Memory B cell (primary cell): ENCODE measurements at places on chromosomes 5 and 9.

GRCh38 chr5:43785198-43785597, 182.2 kb downstream of the NNT start:
- DNase-seq = no peak

DNA sequence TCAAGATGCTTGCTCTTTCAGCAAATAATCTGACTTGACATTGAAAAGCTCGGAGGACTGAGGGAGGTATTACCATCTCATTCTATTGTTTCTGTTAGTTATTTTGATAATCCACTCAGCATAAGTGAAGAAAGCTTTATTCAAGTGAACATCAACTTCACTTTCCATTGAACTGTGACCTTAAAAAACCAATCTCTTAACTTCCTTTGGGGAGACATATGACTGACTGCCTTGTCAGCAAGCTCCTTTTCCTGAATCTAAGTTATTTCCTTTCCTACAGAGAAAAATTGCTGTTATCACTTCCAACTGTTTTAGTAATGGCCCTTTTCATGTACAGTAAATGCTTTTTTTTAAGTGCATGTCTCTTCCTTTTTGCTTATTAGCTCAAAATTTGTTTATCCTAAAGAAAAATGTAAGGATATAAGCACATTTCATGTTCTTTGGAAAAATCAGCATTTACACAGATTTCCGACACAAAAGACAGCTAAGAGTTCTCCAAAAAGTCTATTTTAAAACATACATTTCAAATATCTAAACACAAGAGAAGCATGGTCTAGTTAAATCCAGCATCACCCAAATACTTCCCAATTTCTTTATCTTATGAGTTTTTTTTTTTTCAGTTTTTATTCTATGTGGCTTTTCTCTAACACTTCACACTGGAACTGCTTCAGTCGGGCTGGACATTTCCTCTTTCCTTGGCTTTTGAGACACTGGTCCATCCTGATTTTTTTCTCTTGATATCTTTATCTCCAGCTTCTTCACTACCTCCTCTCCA, 117.9 kb upstream of the DAB2 start:
- no peak for DNase-seq

GRCh38 chr5:17113174-17113958, 104.1 kb upstream of the BASP1 start:
- no peak for DNase-seq

DNA sequence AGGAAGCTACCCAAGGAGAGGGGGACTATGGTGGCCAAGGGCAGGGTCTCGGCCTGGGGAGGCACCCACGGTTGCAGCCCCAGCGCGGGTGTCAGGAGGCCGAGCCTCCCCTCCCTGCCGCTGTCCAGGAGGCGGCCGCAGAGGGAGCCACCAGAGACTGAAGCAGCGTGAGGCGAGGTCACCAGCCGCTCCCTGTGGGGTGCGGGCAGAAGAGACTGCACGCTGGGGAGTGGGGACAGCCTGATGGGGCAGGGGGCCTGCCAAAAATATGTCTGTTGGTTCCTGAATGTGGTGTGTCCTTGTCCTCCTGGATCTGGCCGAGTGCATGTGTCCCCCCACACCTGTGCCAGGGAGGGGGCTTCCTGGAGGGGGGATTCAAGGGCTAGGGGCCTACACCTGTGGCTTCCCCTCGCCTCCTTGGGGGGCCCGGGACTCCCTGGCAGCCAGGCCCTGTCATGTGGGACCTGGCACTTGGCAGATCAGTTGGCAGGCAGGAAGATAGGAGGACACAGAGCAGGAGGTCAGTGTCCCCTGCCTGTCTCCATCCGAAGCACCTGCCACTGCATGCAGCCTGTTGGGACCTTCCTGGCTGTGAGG, 131.2 kb downstream of the DAB2IP start:
- DNase-seq = no peak

DNA sequence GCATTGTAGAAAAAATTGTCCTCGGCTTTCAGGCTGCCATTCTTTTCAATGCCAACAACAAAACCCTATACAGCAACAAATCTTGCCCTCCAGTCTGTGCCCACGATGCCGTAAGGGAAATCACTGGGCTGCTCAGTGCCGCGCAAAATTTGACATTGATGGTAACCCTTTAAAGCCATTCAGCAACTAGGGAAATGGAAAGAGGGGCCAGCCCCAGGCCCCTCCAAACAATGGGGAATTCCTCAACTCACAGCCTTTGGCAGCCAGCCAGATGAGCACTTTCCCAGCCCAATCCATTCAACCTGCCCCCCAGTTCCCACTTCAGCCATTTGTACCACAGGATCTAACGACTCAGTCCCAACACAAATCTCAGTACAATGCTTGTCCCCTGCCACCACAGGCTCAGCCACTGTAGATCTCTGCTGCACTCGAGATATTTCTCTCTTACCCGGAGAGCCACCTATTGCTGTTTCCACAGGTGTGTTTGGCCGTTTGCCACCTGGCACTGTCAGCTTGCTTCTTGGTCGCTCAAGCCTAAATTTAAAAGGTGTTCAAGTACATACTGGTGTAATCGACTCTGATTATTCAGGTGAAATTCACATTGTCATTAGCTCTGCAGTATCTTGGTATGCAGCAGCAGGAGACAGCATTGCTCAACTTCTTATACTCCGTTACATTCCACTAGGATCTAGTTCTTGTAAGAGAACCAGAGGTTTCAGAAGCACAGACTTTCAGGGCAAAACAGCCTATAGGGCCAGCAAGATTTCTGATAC, 103.3 kb downstream of the SYK start:
- DNase-seq = no peak

DNA sequence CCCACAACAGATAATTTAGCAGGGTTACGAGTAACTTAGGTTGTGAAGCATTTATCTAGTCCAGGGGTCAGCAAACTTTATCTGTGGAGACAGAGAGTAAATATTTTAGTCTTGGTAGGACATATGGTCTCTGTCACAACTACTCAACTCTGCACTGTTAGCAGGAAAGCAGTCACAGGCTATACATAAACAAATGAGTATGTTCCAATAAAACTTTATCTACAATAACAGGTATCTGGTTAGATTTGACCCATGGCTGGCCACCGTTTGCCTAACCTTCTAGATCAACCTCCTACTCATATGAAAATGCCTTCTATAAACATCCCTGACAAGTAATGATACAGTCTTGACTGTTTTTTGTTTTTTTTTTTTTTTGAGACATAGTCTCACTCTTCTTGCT, 13.0 kb upstream of the HK3 start:
- DNase-seq = no peak

- no peak for DNase-seq
These were observed 4.1 kb downstream of the PAX5 start for GRCh38 chr9:37029776-37030610.

DNA sequence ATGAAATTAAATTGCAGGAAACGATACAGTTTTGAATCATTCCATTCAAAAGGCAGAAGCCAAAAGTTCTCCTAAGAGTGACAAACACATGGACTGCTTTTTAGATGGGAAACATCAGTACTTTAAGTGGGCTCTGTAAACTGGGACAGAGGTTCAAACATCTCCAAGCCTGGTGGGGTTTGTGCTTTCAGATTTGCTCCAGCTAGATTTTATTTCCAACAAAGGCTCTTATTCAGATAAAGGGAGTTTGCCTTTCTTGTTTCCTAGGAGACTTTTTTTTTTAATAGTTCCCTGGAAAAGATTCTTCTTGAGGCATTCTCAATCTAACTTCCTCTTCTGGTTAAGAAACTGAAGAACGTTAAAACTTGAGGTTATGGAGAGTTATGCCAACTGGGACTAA, 277.6 kb downstream of the TMEM38B start:
- DNase-seq = no peak

- no peak for DNase-seq
These were observed 370.3 kb downstream of the ARHGEF28 start for GRCh38 chr5:73996151-73996755.

GRCh38 chr5:178383919-178384815, 151.6 kb upstream of the PHYKPL start:
- no peak for DNase-seq

GRCh38 chr5:9924614-9925013, 294.5 kb upstream of the TAS2R1 start:
- no peak for DNase-seq

GRCh38 chr5:131400585-131400984, 136.7 kb downstream of the CDC42SE2 start:
- DNase-seq = no peak

DNA sequence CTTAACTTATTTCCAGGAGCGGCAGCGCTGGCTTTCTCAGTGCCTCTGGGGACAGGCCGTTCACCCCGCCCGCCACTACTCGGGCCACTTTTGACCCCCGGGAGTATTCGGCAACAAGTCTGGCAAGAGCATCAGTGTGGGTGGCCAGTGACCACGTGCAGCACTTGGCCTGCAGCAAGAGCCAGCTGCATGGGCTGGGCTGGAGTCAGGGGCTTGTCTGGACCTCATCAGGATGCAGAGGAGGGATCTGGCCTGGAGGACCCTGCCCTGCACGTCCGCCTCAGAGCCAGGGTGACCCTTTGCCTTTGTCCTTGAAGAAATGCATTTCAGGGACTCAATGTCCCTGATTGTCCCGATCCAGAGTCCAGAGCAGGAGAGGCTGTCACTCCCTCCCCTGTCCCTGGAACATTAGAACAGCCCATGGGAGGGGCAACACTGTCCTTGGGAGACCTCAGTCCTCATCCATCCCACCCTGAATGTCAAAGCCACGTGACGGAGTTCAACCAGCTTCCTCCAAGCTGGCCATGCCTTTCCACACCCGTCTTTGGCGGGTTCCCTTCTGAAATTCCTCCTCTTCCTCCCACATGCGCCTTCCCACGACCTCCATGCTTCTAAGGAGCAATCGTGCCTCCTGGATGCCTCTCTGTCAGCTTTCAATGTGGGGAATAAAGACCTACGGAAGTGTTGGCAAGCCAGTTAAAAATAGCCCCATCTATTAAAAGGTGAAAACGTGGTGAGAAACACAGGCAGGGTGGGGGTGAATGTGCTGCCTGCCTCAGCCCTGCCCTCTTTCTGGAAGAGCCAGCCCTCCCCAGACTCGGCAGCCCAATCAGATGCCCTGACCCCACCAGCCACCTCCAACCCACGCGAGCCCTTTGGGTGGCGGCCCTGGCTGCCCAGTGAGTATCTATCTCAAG, 99.0 kb downstream of the OLFM1 start:
- no peak for DNase-seq

GRCh38 chr5:119120893-119121292, 50.0 kb downstream of the DMXL1 start:
- DNase-seq = no peak

DNA sequence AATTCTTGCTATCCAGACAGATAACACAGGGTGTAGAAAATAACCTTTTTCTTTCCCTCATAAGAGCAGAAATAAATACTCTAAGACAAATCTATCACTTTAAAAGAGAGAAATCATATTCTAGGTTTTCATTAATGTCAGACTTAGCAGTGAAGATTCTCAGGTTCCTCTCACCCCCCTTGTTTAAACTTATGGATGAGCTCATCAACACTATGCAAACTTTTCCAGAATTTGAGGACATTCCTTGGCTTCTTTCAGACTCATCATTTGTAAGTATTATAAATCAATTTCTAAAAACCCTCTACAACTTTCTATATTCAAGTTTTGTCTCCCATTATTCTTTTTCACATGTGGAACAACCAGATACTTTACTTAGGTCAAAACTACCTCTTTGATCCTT, 374.9 kb upstream of the TRPC7 start:
- no peak for DNase-seq

DNA sequence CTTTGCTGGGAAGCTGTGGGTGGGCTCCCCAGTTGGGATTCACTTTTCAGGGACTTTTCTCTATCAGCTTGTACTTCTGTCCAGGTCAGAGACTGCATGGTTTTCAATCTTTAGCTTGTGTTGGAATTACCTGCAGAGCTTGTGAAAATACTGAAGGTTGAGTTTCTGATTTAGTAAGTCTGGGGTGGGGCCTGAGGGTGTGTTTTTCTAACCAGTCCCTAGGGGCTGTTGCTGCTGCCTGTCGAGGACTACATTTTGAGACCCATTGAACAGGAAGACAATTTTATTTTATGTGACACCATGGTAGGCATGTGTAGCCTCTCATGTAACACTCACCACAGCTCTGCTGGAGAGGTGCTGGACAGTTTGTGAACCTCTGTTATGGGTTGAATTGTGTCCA, 14.7 kb upstream of the MLANA start:
- no peak for DNase-seq

DNA sequence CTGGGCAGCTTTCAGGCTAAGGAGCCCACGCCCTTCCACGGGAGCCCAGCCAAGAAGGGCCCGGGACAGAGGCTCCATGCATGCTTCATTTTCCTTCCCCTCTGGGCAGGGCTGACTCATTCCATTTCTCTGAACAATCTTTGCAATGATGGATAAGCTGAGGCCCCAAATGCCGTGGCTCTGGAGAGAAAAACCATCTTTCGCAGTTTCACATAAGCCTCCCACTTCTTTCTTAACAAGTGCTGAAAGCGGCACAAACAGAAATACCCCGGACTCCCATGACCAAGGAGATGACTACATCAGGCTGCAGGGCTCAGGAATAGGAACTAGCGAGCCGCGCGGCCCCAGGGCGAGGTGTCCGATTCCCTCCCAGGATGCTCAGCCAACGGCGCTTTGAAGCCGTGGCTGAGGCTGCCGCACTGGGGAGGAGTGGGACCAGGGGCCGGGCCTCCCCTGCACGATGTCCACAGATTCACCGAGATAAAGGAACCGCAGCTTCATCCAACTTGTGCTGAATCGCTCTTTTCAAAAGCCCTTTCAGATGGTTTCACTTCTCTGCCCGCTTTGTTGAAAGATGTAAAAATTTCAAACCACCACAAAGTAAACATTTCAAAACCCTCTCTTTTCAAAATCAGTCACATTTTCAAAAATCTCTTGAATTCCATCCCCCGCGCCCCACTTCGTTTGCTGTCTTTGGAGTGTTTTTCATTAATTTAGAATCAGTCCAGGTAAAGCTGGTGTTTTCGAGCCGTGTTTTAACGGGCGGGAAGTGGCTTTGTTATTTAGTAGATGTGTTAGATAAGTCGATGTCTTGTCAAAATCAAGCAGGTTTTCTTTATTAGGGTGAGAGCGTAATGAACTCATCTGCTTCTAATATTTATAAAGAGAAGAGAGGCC, 96.5 kb upstream of the LMX1B start:
- no peak for DNase-seq

- no peak for DNase-seq
These were observed 75.6 kb upstream of the SH3PXD2B start for GRCh38 chr5:172529896-172530295.

DNA sequence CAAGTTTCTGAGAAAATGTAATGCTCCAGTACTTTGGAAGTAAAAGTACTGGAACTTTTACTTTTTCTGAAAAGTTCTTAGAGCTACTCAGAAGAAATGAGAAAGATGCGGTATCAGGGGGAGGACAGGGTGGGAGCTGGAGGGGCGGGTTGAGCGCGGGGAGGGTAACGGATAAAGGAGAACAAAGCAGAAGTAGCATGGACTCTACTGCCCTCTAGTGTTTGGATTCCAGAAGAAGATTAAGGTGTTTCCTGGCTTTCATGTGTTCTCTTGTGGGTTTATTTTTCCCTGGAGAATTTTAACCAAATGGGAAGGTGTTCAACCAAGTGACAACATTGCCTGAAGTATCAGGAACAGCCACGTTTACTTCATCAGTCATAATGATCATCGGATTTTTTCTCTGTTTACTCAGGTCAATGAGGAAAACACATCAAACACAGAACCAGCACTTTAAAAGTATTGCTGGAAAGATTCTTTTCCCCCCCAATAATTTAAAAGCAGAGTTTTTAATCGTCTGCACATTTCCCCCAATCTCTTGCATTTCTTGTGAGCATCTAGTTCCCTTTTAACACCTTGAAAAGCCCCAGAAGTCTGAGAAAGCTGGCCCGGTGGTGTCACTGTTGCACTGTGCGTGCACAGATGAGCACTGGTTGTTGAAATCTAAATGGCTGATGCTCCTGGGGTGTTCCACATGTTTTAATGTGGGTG, 190.6 kb downstream of the MPDZ start:
- no peak for DNase-seq
